ENCODE measurements at places on chromosomes 13 and 19. TPM values are rescaled to one million over a fixed set of nuclear protein-coding genes. Genes with fewer than 3 reads are reported as not detected.
A peak's percentile ranks its signal among the peaks of the same experiment; 100 is the strongest.

DNA sequence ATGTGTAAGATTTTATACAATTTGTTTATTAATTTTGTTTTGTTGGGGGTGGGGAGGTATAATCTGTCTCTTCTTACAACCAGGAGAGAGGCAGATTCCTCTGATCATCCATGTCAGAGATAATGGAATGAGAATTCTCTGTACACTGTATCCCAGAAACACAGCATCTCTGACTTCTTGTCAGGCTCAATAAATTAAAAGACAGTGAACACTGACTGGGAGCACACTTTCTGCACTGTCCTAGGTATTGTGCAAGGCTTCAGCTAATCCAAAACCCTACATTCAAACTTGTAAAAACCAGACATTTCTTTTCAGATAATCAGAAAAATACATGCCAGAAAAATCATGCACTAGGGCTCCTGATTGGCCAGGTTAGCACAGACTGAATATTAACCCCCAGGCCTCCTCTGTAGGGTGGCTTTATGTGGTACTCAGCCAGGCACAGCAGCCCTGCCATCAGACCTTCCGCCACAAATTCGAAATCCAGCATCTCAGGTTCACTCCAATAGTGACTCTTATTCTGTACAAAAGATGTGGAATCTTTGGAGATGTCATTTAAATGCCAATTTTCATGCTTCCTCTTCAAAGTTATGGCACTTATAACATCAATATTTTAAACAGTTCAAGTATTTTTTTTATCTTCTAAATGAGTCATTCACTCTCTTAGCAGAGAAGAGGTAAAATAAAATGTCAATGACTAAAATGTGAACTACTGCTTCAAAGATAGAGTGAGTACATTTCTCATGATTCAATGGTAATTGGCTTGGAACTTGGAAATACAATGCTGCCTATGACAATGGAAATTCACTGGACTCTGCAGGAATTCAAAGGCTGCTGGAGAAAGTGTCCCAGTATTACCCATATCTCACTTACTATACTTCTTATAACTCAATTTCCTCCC, 211.5 kb downstream of the KLF12 start:
- no peak for DNase-seq
- H3K27me3 ChIP-seq, result no peaks in the 10 kb centered on the region

DNA sequence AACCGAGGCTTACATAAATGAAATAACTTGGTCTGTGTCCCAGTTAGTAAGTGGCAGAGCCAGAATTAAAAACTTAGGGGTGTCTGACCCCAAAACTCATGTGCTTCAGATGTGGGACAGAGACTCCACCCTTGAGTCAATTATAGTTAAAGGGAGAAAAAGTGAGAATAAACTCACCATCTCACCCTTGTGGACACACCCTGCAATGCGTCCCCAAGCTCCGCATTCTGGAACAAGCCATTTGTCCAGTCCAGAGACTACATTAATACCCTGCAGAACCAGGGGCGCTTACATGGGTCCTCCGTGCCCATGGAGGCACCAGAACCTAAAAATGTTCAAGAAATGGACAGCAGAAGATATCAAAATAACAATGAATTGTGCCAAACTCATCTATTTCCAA, 207.0 kb upstream of the ZNF507 start:
- H3K36me3 ChIP-seq, result no peaks in the 10 kb centered on the region
- H3K27ac ChIP-seq, result no peak overlapping the region
- no peak overlapping the region for H3K4me3 ChIP-seq
- no peaks in the 10 kb centered on the region for H3K4me1 ChIP-seq

- H3K36me3 ChIP-seq, result peaks cover 2% of the 10 kb centered on the region
- H3K27me3 ChIP-seq, result no peaks in the 10 kb centered on the region
- peaks cover 3% of the 10 kb centered on the region for H3K4me1 ChIP-seq
- H3K4me3 ChIP-seq, result no peak overlapping the region
- DNase-seq, result no peak
- H3K27ac ChIP-seq, result no peak overlapping the region
These were observed 1.0 kb upstream of the ZBTB32 start for GRCh38 chr19:35703343-35703742.

DNA sequence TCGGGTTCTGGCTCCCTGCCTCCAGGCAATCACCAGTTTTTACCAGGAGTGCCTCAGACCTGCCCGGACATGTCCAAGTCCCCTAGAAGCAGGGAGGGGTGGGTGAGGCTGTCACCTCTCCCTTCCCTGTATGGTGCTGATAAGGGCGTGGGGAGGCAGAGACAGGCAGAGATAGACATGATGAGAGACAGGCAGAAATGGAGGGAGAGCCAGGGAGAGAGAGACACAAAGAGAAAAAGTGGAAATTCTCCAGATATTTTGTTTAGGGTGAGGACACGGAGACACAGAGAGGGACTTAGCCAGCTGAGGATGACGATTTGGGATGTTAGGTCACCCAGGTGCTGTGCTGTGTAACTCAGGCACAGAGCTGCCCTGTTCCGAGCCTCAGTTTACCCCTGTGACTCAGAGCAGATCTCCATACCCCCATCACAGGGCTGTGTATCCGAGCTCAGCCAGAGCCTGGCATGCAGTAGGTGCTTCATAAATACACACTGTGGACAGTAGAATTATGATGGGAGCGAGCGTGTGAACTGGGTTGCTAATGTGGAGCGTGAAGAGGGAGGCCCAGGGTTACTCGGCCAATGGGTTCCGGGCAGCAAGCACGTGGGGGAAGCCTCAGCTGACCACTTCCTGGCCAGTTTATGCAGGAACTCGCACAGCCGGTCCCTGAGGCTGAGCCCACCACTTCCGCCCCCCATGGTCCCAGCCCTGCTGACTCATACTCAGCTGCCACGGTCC, 11.9 kb upstream of the GDF15 start:
- peak overlapping the region; percentile 9 for H3K27ac ChIP-seq
- peaks cover 13% of the 10 kb centered on the region for H3K4me1 ChIP-seq
- DNase-seq, result peak; percentile 86
- H3K4me3 ChIP-seq, result peak overlapping the region; percentile 6
- H3K36me3 ChIP-seq, result no peaks in the 10 kb centered on the region

DNA sequence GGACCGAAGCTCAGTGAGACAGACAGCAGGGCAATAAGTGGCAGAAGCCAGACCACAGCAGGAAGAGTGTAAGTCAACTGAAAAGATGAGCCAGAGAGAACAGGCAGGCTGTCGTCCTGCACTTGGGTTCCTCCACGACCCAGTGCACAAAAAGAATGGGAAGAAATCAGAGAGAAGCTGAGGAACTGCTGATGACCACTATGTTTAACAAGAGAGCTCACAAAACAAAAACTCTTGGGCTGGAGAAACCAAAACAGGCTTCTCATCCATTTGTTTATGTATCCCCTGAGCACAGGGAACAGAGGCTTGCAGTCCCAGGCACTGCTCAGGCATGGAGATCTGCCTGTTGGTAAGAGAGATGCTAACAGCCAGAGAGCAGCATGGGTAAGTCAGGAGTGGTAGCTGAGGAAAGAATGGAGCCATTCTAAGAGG, 14.0 kb downstream of the AKAP8L start:
- H3K27me3 ChIP-seq, result no peaks in the 10 kb centered on the region
- H3K27ac ChIP-seq, result no peak overlapping the region
- H3K36me3 ChIP-seq, result peaks cover 11% of the 10 kb centered on the region
- DNase-seq, result no peak
- H3K4me3 ChIP-seq, result no peak overlapping the region
- H3K4me1 ChIP-seq, result peaks cover 33% of the 10 kb centered on the region

DNA sequence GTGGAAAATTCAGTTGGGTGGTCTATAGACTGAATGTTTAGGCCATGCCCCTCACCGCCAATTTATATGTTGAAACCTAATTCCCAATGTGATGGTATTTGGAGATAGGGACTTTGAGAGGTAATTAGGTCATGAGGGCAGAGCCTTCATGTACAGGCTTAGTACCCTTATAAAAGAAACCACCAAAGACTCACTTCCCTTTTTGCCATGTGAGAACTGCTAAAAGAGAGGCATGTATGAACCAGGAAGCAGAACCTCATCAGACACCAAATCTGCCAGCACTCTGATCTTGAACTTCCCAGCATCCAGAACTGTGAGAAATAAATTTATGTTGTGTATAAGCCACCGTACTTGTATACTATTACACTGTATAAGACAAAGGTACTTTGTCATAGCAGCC, 40.6 kb downstream of the UQCRFS1 start:
- DNase-seq, result no peak
- H3K4me1 ChIP-seq, result no peaks in the 10 kb centered on the region
- no peak overlapping the region for H3K27ac ChIP-seq
- no peaks in the 10 kb centered on the region for H3K27me3 ChIP-seq
- H3K36me3 ChIP-seq, result peaks cover 4% of the 10 kb centered on the region
- H3K4me3 ChIP-seq, result no peak overlapping the region

GRCh38 chr19:51367565-51368365, 1.0 kb downstream of the CLDND2 start:
- DNase-seq, result peak; percentile 100
- peaks cover 57% of the 10 kb centered on the region for H3K4me1 ChIP-seq
- peak overlapping the region; percentile 99 for H3K4me3 ChIP-seq
- peaks cover 26% of the 10 kb centered on the region for H3K36me3 ChIP-seq
- peak overlapping the region; percentile 96 for H3K27ac ChIP-seq
- no peaks in the 10 kb centered on the region for H3K27me3 ChIP-seq

DNA sequence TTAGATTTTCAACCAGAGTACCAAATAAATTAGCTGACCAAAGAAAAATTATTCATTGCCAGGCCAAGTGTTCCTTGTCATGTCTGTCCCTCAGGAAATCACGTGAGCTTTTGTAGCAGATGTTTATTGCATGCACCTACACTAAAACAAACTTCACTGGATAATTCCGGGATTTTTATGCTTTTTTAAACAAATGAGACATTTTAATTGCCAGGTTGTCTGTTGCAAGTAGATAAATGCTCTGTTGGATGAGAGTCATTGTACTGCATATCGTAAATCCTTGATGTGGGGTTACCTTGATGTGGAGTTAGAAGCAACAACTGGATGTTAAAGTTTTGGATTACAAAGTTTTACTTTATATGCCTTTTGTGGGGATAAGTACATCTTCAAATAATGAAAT, 1187.7 kb upstream of the PCDH9 start:
- H3K36me3 ChIP-seq, result no peaks in the 10 kb centered on the region
- H3K27me3 ChIP-seq, result no peaks in the 10 kb centered on the region
- H3K4me1 ChIP-seq, result no peaks in the 10 kb centered on the region

GRCh38 chr13:99446242-99446641, 55.0 kb upstream of the TM9SF2 start:
- no peak overlapping the region for H3K27ac ChIP-seq
- peaks cover 12% of the 10 kb centered on the region for H3K4me1 ChIP-seq
- DNase-seq, result no peak
- peaks cover 15% of the 10 kb centered on the region for H3K27me3 ChIP-seq
- H3K36me3 ChIP-seq, result peaks cover 2% of the 10 kb centered on the region

DNA sequence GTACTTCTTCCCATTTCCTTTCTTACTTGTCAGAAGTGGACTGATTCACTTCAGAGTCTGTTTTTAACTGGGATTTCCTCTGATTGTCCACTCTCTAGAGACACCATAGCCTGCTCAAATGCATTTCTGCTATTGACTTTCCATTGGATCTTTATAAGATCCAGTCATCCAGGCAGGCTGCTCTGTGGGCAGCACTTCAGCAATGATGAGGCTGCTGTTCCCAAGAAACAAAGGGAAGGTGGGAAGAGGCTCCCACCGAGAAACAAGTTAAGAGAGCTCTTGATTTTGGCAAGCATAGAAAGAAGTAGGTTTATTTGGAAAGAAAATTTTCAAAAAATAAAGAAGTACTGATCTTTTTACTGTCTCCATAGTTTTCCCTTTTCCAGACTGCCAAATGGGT, 125.8 kb upstream of the STARD13 start:
- no peaks in the 10 kb centered on the region for H3K36me3 ChIP-seq
- no peak overlapping the region for H3K4me3 ChIP-seq

DNA sequence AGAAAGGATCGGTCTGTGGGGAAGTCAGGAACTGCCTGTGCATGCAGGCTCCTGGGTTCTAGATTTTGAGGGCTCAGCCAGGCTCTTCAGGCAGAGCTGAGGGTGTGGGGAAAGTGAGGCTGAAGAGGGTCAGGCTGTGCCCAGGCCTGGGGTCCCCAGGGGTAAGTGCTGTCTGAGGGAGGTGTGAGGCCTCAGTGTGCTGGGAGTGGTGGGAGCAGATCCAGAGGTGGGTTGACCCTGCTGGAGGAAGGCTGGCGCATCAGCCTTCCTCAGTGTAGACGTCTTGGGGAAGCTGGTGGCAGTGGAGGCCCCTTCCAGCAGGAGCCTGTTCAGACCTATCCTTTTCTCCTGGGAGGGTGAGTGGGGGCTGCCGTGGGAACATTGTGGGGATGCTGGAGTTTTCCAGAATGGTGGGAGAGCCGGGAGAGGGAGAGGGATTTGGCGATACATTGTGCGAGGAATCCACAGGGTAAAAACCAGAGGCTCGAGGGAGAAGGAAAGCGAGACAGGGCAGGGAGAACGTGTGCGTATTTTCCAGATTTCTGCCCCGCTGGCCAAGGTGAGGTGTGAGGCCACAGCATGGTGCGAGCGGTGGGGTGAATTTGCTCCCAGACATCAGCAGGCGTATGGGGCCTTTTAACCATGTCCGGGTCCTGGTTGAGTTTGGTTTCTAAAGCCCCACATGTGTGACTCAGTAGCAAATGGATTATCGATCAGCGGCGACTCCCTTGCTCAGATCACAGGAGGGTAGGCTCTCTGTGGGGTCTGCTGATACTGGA, 237.7 kb downstream of the TEX29 start:
- DNase-seq, result no peak
- H3K36me3 ChIP-seq, result no peaks in the 10 kb centered on the region
- H3K4me1 ChIP-seq, result no peaks in the 10 kb centered on the region

GRCh38 chr19:43741075-43741825, 13.5 kb downstream of the SMG9 start:
- DNase-seq, result no peak
- H3K36me3 ChIP-seq, result peaks cover 68% of the 10 kb centered on the region
- no peaks in the 10 kb centered on the region for H3K27me3 ChIP-seq
- H3K4me1 ChIP-seq, result peaks cover 8% of the 10 kb centered on the region

DNA sequence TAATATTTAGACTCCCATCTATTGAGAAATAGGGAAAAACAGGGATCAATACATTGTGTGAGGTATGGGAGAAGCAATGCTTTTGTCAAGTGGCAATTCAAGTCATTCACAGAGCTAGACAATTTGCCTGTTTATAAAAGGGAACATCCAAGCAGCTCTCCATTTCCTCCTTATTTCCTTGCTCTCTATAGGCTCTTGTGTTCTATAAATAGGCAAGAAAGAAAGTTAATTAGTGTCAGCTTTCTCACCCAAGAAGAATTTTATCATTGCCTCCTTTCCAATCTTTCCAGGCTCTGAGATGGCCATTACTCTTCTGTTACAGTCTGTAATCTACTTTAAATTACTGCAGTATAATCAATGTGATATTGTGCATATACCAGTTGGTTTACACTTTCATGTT, 199.9 kb downstream of the LHFPL6 start:
- H3K4me3 ChIP-seq, result no peak overlapping the region
- no peak for DNase-seq
- H3K36me3 ChIP-seq, result no peaks in the 10 kb centered on the region
- peaks cover 9% of the 10 kb centered on the region for H3K27me3 ChIP-seq

DNA sequence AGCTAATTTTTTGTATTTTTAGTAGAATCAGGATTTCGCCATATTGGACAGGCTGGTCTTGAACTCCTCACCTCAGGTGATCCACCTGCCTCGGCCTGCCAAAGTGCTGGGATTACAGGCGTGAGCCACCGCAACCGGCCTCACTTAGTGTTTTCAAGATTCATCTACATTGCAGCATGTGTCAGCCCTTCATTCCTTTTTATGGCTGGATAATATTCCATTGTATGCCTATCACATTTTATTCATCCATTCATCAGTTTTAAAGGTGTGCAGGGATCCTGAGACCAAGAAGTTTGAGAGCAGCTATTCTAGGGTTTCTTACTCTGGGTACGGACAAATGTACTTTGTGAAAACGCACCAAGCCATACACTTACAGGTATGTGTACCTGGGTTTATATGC, 9.1 kb downstream of the COQ8B start:
- H3K27ac ChIP-seq, result no peak overlapping the region
- no peak for DNase-seq
- H3K4me1 ChIP-seq, result peaks cover 5% of the 10 kb centered on the region
- H3K36me3 ChIP-seq, result peaks cover 30% of the 10 kb centered on the region
- no peak overlapping the region for H3K4me3 ChIP-seq
- no peaks in the 10 kb centered on the region for H3K27me3 ChIP-seq

S1PR4 gene
- 34.0 TPM for total RNA-seq

ZNF226 gene
- total RNA-seq, result 10.6 TPM

Data from activated CD4-positive, alpha-beta memory T cell treated with anti-CD3 and anti-CD28 coated beads for 36 hours (primary cell).